GM12878 (cell line): ENCODE measurements at places on chromosomes 7 and 10. TPM values are rescaled to one million over a fixed set of nuclear protein-coding genes. Genes with fewer than 3 reads are reported as not detected.
A peak's percentile ranks its signal among the peaks of the same experiment; 100 is the strongest.

Gene ZNF736
- 8.4 and 9.1 TPM in 2 replicates for polyA plus RNA-seq

Gene TEX36
- not detected in 2 replicates for polyA plus RNA-seq

GRCh38 chr10:95482501-95483233, 78.5 kb downstream of the SORBS1 start:
- H3K4me1 ChIP-seq: no peaks in the 10 kb centered on the region
- peaks cover 4% of the 10 kb centered on the region; the same call in 1 of the 2 replicates for H3K27me3 ChIP-seq
- H3K27ac ChIP-seq: no peak overlapping the region
- no peaks in the 10 kb centered on the region for H3K36me3 ChIP-seq
- no peak overlapping the region for H3K4me3 ChIP-seq

- no peak overlapping the region for H3K4me3 ChIP-seq
- no peak for DNase-seq
- no peaks in the 10 kb centered on the region for H3K4me1 ChIP-seq
- no peak overlapping the region for H3K27ac ChIP-seq
- H3K27me3 ChIP-seq: no peaks in the 10 kb centered on the region
Measured at GRCh38 chr10:43731486-43731885, 82.8 kb upstream of the ZNF32 start.

- H3K4me1 ChIP-seq: peaks cover 6% of the 10 kb centered on the region
- H3K4me3 ChIP-seq: no peak overlapping the region
Measured at GRCh38 chr7:135578569-135578968, 20.9 kb downstream of the NUP205 start.

- no peaks in the 10 kb centered on the region for H3K36me3 ChIP-seq
- no peak overlapping the region for H3K4me3 ChIP-seq
- H3K27ac ChIP-seq: no peak overlapping the region
- no peak for DNase-seq
- H3K27me3 ChIP-seq: no peaks in the 10 kb centered on the region
Measured at GRCh38 chr10:5125315-5126044, 31.3 kb downstream of the AKR1C3 start.

DNA sequence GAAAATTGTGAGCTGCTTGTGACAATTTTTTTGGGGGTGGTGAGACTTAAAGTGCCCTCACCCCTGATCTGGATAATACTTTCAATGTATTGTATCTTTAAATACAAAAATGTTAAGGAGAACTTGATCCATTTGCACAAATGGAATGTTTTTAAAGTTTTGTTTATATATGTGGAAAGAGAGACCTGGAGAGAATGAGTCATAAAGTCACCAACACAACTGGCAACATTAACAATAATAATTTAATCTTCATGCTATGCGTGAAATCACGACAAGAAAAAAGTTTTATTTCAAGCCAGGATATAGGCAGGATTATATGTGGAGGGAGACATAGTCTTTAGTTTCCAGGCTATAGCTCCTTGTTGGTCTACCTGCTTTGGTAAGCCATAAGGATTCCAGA, 537.5 kb downstream of the GPAM start:
- no peak for DNase-seq
- no peaks in the 10 kb centered on the region for H3K4me1 ChIP-seq
- H3K27ac ChIP-seq: no peak overlapping the region
- no peaks in the 10 kb centered on the region for H3K27me3 ChIP-seq
- no peak overlapping the region for H3K4me3 ChIP-seq
- H3K36me3 ChIP-seq: no peaks in the 10 kb centered on the region

DNA sequence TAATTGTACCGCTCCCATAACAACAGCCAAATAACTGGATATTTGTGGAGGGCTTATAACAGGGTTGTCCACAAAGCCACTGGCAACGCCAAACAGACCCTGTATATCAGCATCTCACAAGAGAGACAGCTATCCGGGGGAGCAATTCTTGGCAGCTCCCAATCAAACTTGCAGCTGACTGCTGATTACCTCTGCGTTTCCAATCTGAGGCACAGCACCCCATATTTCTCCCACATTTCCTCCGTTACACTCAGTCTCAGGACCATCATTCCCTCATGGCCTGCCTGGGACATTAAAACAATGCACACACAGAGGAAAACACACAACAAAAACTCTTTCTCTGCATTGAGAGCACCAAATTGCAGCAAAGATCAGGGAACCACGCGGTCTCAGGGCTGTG, 67.8 kb upstream of the SDK1 start:
- DNase-seq: no peak
- H3K27ac ChIP-seq: no peak overlapping the region
- no peaks in the 10 kb centered on the region for H3K4me1 ChIP-seq
- H3K4me3 ChIP-seq: no peak overlapping the region

GRCh38 chr7:11478882-11479281, 353.1 kb downstream of the THSD7A start:
- no peak for DNase-seq
- H3K4me1 ChIP-seq: no peaks in the 10 kb centered on the region
- H3K27me3 ChIP-seq: no peaks in the 10 kb centered on the region
- no peak overlapping the region for H3K27ac ChIP-seq
- no peaks in the 10 kb centered on the region for H3K36me3 ChIP-seq

- no peak overlapping the region for H3K4me3 ChIP-seq
- no peaks in the 10 kb centered on the region; the same call in 1 of the 2 replicates for H3K36me3 ChIP-seq
- H3K4me1 ChIP-seq: peaks cover 6% of the 10 kb centered on the region; the same call in 1 of the 2 replicates
Measured at GRCh38 chr10:86888585-86889381, 68.6 kb downstream of the MMRN2 start.

DNA sequence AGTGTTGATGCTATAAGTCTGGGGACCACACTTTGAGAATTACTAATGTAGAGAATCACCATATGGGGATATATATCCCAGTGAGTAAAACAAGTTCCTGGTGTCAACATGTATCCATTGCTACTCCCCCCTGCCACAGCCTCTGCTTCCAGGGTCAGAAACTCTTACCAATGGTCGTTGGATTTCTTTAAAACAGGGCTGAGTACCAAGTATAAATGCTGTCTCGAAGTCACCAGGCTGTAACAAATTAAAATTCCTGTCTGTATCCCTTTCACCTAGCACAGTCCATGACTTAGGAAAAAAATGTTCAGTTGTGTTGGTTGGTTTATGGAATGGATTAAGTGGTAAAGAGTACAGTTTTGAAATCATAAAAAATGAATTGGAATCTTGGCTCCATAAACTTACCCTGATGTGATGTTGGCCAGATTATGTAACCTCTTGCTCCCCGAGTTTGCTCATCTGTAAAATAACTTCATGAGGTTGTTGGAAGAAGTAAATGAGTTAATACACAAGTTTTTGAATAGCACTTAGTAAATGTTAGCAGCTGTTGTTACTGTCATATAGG, 364.0 kb upstream of the LRGUK start:
- H3K4me1 ChIP-seq: no peaks in the 10 kb centered on the region
- no peaks in the 10 kb centered on the region for H3K36me3 ChIP-seq
- no peak for DNase-seq
- H3K4me3 ChIP-seq: no peak overlapping the region
- H3K27me3 ChIP-seq: no peaks in the 10 kb centered on the region

GRCh38 chr10:42951486-42952251, 125.2 kb upstream of the RET start:
- H3K4me3 ChIP-seq: no peak overlapping the region
- H3K36me3 ChIP-seq: no peaks in the 10 kb centered on the region
- H3K27ac ChIP-seq: no peak overlapping the region
- no peaks in the 10 kb centered on the region for H3K4me1 ChIP-seq
- DNase-seq: no peak

GRCh38 chr10:21449288-21449966, 76.1 kb downstream of the SKIDA1 start:
- no peaks in the 10 kb centered on the region for H3K27me3 ChIP-seq
- DNase-seq: peak; percentile 40
- no peak overlapping the region for H3K27ac ChIP-seq
- no peak overlapping the region for H3K4me3 ChIP-seq
- no peaks in the 10 kb centered on the region for H3K4me1 ChIP-seq

DNA sequence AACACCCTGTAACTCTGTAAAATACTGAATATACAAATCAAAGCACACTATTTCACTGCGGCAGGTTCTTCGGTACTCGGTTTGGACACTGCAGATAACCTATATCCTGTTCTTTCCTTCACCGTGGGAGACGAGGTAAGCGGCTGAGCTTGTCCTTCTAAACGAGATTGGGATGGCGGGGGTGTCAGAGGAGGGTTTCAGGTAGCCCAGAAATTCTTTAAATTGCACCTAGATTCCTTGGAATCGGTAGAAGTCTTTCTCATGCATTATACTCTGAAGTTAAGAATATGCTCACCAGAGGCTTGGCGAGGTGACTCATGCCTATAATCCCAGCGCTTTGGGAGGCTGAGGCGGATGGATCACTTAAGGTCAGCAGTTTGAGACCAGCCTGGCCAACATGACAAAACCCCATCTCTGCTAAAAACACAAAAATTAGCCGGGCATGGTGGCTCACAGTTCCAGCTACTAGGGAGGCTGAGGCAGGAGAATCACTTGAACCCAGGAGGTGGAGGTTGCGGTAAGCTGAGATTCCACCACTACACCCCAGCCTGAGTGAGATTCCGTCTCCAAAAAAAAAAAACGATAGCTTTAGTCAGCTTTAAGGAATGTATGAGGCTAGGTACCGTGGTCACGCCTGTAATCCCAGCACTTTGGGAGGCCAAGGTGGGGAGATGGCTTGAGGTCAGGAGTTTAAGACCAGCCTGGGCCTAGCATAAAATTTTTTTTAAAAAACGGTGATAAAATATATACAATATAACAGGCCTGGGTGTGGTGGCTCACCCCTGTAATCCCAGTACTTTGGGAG, 10.1 kb upstream of the LAT2 start:
- no peak overlapping the region for H3K27ac ChIP-seq
- H3K27me3 ChIP-seq: no peaks in the 10 kb centered on the region
- DNase-seq: no peak
- H3K36me3 ChIP-seq: peaks cover 8% of the 10 kb centered on the region
- H3K4me1 ChIP-seq: peaks cover 12% of the 10 kb centered on the region

GRCh38 chr7:66140924-66141323, 26.3 kb downstream of the CRCP start:
- no peak for DNase-seq
- no peak overlapping the region for H3K4me3 ChIP-seq
- no peaks in the 10 kb centered on the region for H3K27me3 ChIP-seq
- H3K4me1 ChIP-seq: no peaks in the 10 kb centered on the region
